ENCODE measurements at places on chromosomes 4 and X. TPM values are rescaled to one million over a fixed set of nuclear protein-coding genes. Genes with fewer than 3 reads are reported as not detected.

Gene PSAPL1
- total RNA-seq = not detected

Gene BCOR
- 39.4 TPM for total RNA-seq

- no peak for DNase-seq
Observed at GRCh38 chr4:16129336-16129735, 45.5 kb upstream of the PROM1 start.

DNA sequence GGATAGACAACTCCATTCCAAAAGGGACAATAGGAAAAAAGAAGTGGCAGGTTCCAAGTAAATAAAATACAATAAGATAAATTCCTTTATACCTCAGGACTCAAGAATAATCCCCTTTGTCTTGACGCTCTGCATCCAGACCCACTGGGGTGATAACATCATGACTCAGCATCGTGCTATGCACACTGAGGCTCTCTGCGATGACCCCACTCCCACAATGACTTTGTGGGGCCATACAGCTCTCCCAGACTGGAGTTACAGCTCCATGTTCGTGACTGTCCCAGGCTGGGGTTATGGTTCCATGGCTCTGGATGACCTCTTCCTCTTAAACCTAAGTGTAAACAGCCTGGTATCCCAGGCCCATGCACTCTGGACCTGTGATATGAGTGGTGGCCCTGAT, 254.5 kb upstream of the ADGRL3 start:
- DNase-seq = no peak

- peak; percentile 34 for DNase-seq
Observed at GRCh38 chr4:149029056-149029651, 586.9 kb upstream of the NR3C2 start.

GRCh38 chr4:111066001-111066400, 443.1 kb upstream of the PITX2 start:
- peak; percentile 81 for DNase-seq

DNA sequence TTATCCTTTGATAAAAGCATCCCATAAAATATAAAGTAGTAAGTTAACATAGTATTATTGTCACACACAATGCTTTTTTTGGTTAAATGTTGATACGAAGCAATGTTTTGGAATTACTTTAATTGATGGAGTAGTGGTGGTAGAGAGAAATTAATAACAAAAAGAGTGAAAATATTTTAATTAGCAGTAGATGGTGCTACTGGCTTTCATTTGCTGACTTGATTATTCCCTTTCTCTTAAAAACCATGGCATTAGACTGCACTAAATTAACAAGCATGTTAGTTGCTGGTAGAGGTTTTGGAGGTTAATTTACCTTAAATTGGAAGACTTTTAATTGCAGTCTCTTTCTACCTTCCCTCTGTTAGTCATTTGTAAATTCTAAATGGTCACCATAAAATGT, 8.9 kb upstream of the DCK start:
- DNase-seq = no peak

DNA sequence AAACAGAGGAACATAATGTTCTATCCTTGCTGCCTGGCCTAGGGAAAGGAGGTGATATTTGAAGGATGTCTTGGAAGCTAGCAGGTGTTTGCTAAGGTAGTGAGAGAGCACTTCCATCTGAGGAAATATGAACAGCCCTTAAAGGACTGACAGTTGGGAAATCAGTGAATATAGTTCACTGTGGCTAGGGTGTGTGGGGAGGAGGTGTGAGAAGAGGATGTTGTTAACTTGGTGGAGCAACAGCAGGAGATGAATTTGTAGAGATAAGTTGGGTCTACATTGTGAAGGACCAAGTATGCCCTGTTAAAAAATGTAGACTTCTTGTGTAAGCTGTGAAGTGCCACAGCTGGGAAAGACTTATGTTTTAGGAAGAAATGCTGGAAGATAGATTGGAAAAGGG, 25.5 kb downstream of the TBC1D19 start:
- no peak for DNase-seq

- peak; percentile 41 for DNase-seq
Observed at GRCh38 chr4:155914782-155915181, 11.3 kb downstream of the TDO2 start.

GRCh38 chr4:89836897-89837384, at the start of gene SNCA:
Gene SNCA, minus strand, starts transcription at chr4:89837161. Its CDS starts 1,494 bp downstream, at chr4:89835667.
- DNase-seq = peak; percentile 21

DNA sequence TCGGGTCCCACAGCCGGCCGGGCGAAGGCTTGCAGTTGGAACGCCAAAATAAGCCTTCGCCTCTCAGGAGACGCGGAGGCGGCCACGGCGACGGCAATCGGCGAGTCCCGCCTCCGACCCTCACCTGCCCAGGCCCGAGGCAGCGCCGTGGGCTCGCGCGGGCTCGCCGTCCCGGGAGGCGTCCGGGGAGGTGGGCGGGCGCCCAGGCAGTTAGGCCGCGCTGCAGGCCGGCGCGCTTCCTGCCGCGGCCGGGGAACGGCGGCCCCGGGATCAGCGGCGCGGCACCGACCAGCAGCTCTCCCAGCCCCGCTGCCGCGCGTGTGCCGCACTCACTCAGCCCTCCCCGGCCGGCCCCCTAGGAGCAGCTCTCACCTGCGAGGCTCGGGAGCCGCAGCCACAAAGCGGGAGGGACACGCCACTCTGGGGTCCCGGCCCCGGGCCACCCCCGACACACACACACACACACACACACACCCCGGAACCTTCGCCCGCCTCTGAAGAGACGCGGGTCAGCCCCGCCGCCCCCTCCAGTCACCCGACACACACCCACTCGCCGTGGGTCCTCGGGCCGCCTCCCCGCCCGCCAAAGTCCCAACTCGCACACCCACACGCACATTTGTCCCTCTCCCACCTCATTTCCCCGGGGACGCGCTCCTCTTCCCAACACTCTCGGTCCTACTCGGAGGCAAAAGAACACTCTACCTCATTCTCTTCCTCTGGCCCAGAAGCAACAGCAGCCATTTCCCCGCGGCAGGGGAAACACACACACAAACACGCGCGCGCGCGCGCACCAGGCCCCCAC, at the start of gene CNOT6L:
CNOT6L (minus strand) TSS at position 767 of the 802 bp plus-strand sequence; CDS start at position 707, 60 bp downstream.
- peak; percentile 46 for DNase-seq

DNA sequence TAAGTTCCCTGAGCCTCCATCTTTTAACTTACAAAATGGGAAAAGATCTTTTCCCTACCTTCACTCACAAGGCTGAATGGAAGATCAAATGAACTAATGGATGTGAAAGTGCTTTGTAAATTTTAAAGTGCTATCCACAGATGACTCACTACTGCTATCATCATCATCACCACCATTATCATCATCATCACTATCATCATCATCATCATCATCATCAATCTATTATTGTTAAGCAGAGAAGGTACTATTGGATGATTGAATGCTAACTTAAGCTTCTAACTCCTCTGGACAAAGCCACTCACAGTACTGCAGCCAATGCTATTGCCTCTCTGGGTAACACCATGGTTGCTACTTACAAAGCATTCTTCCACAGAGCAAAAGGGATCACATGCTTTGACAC, 1.9 kb downstream of the FRMD7 start:
- DNase-seq = no peak

GRCh38 chrX:101417981-101418841, 10.2 kb downstream of the HNRNPH2 start:
- DNase-seq = no peak

- no peak for DNase-seq
Observed at GRCh38 chr4:7377223-7377865, 57.4 kb downstream of the PSAPL1 start.

Gene ARAP2
- 27.3 TPM for total RNA-seq

Gene YIPF7
- total RNA-seq = not detected

GRCh38 chr4:23811161-23811560, 78.7 kb downstream of the PPARGC1A start:
- DNase-seq = no peak
